ENCODE measurements at places on chromosomes 6 and 20. TPM values are rescaled to one million over a fixed set of nuclear protein-coding genes. Genes with fewer than 3 reads are reported as not detected.
A peak's percentile ranks its signal among the peaks of the same experiment; 100 is the strongest.

GRCh38 chr6:119137194-119138072 is 59.0 kb upstream of the FAM184A start:
- DNase-seq, result peak; percentile 26

The NHLRC1 gene
- 4.8 TPM for total RNA-seq

The RBPJL gene
- not detected for total RNA-seq

The DACT2 gene
- total RNA-seq, result 22.1 TPM

GRCh38 chr6:95017922-95018321 is 559.4 kb upstream of the MANEA start:
- no peak for DNase-seq
